Cardiac septum (tissue), 1 donor: ENCODE measurements at places on chromosomes 2 and 18. TPM values are rescaled to one million over a fixed set of nuclear protein-coding genes. Genes with fewer than 3 reads are reported as not detected.

PID1 gene
- 4.3 TPM for total RNA-seq

SCN2A gene
- 0.13 TPM for total RNA-seq

C2orf81 gene
- total RNA-seq, result 1.1 TPM

TSGA10 gene
- total RNA-seq, result 1.6 TPM

HRH4 gene
- total RNA-seq, result 0.08 TPM

ASTL gene
- not detected for total RNA-seq

SCN7A gene
- 13.0 TPM for total RNA-seq
